ENCODE measurements at places on chromosomes 1 and 21.

- DNase-seq: no peak
These were observed 8.6 kb upstream of the LHX4 start for GRCh38 chr1:180221462-180221861.

DNA sequence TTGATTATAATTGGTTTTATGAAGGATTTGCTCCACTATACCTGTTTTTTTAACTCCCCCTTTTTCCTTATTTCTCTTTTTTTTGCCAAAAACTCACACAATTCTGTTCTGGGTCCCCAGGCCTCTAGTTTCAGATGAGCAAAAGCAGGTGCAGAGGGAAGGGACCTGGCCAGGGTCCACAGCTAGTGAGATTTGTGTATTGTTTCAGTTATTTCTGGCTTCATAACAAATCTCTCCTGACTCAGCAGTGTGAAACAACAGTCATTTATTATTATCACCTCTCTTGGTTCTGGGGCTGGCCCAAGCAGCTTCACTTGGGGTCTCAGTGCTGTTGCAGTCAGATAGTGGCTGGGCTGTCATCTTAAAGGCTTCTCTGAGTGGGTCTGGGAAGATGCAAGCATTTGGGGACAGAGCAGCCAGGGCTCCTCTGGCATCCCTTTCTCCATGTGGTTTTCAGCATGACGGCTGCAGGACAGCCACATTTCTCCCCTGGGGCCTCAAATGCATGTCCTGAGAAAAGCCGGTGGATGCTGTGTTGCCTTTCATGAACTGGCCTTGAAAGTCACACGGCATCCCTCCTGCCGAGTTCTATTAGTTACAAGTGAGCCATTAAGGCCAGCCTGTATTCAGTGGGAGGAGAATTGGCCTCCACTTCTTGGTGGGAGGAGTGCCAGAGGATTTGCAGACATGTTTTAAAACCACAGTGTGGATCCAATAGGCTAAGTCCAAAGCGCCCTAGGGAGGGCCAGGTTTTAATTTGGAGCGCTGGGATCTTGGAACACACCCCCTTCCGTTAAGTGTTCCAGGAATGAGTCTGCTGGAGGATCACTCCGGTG, 137.1 kb downstream of the CAMTA1 start:
- no peak for DNase-seq

GRCh38 chr1:203492082-203492747, 1.7 kb upstream of the OPTC start:
- DNase-seq: no peak

- DNase-seq: no peak
These were observed 246.7 kb downstream of the MRPL39 start for GRCh38 chr21:25360593-25360992.

- DNase-seq: peak; percentile 77
These were observed 3.0 kb downstream of the AURKAIP1 start for GRCh38 chr1:1371746-1372711.

GRCh38 chr1:228334226-228334935, 72.3 kb downstream of the TRIM11 start:
- DNase-seq: no peak

DNA sequence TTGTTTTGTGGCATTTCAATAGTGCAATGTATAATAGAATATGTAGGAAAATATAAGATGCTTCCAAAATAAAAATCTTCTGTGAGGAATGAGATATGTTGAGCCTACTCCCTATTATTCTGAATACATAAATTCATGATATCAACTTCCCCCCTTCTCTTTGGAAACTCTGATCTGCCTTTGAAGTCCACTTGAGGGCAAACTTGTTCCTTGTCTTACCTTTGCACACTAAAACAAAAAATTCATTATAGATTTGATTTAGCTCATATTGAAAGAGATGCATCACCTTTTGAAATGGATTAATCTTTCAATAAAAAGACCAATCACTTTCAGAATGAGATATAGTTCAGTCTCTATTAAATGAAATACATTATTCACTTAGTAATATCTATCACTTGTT, 580.7 kb upstream of the ADGRL4 start:
- no peak for DNase-seq

DNA sequence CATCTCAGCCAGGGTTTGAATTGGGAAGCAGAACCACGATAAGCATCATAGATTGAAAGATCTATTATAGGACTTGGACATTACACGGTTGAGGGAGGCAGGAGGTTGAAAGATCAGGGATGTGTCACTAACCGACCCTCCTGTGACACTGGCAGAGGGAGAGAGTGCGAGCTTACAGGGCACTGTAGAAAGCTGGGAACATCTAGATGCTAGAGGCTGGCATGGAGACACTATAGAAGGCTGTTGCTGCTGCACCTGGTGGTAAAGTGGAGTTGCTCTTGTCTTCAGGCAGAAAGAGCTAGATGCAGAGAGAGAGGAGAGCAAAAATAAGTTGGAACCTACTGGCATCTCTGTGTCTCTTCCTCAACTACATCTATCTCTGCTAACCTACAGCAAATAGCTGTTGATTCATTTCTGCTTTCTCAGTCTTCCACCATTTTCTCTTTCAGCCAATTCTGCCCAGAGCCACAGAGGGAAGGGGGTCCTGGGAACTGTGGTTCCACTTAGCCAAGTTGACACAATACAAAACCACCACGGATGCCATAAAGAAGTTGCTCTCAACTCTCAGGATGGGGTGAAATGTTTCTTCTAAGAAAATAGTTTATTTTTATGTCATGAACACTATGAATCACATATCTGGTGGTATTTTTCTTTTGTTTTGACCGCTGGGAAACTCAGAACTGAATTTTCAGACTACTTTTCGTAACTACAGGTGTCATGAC, 155.9 kb downstream of the ZNF281 start:
- DNase-seq: no peak

DNA sequence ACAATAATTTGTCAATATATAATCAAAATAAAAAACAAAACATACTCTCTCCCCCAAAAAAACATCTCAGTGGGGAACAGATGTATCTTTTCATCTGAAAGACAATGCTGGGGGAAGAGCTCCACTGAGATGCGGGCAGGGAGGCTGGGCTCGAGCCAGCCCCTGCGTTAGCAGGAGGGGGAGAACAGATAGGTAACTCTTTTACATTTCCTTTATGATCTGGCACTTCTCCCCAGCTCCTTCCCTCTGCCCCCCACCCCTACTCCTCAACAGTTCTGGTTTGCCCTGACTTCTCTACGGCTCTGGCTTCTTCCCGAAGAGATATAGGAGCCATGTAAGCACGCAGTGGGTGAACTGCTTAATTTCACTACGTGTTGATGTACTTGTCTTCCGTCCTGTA, 12.4 kb downstream of the LEPR start:
- DNase-seq: no peak

- DNase-seq: no peak
These were observed 24.7 kb downstream of the RNF2 start for GRCh38 chr1:185070051-185070450.

GRCh38 chr1:11229203-11229602, 33.1 kb downstream of the MTOR start:
- DNase-seq: no peak

DNA sequence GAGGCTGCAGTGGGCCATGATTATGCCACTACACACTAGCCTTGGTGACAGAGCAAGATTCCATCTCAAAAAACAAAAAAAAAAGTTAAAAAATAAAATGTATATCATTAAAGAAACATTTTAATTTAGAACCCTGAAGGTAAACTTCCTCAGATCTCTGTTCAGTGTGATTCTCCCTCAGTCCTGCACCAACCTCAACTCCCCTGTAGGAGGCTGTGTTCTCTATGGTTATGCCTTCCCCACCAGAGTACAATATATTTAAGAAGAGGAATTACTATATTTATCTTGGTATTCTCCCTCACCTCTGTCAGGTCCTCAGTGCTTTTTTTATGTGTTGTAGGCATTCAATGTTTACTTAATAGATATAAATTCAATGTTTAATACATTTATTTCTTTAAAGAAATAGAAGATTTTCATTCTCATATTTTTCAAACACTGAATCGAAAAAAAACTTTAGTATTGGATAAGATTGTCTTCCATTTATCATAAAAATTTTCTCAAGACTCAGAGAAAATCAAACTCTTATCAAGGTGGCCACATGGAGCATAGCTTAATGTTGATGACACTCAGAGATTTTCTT, 4.8 kb upstream of the LRRC8B start:
- peak; percentile 9 for DNase-seq

GRCh38 chr1:231694075-231694431, 67.5 kb downstream of the DISC1 start:
- DNase-seq: no peak

DNA sequence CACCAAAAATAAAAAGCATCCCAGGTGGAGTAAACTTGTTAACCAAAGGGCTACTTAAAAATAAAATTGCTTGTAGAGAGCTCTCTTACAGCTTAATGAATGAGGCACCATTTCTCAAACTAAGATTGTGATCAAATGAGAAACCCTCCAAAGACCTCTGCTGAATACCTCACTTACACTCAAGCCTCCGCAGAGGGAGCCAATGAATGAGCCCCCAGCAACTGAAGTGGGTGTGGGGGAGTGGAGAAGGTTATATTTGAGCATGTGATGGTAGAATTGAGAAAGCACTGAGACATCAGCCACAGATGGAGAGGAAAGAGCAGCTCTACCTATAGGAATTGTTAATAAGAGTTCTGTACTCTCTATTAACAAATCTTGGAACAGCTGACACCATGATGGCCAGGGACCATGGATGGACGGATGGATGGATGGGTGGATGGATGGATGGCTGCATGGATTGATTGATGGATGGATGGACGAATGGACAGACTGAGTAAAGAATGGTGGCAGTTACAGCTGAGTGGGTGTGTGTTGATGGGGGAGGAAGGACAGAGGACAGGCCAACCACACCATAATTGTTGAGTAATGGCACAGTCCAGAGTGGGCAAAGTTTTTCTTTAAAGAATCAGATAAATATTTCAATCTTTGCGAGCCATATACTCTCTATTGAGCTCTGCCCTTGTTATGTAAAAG, 20.3 kb upstream of the TIAM1 start:
- DNase-seq: no peak

- DNase-seq: no peak
These were observed 82.4 kb downstream of the ABCA4 start for GRCh38 chr1:94038511-94038910.

DNA sequence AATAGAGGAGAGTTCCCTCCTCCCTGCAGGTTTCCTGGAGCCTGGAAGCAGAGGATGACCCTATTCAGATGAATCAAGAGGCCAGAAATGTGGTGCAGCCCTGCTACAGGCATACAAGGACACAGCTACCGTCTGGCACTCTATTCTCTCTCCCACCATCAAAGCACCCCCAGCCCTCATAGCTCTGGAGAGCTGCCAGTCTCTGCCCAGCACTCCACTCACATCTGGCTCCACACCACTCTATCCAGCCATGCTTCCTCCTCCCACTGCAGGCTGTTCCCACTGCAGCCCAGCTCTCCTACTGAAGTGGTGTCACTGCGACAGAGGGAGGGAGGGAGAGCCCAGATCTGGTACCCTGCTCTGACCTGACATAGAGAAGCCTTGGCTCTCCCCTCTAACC, 18.4 kb downstream of the SYT2 start:
- no peak for DNase-seq

- DNase-seq: no peak
These were observed 2.2 kb upstream of the FYB2 start for GRCh38 chr1:56821462-56821797.

GRCh38 chr1:243964915-243965314, 86.2 kb upstream of the ZBTB18 start:
- DNase-seq: no peak

- DNase-seq: no peak
These were observed 44.8 kb upstream of the SGIP1 start for GRCh38 chr1:66489151-66489550.

DNA sequence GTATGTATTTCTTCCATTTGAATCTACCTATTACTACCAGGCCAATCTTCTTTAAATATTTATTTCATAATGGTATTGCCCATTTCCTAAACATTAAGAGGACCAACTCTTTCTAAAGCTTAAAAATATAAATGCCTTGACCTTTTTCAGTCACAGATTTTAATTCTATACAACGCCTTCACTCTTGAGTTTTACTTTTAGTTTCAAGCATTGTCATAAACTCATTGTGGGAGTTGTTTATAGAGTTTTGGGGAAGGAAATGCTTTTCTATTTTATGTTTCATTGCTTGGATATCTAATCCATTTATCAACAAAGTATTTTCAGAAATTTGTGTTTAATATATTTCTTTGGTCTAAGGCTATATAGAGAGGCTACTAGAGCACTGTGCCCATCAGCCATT, 155.8 kb downstream of the DPYD start:
- DNase-seq: no peak

DNA sequence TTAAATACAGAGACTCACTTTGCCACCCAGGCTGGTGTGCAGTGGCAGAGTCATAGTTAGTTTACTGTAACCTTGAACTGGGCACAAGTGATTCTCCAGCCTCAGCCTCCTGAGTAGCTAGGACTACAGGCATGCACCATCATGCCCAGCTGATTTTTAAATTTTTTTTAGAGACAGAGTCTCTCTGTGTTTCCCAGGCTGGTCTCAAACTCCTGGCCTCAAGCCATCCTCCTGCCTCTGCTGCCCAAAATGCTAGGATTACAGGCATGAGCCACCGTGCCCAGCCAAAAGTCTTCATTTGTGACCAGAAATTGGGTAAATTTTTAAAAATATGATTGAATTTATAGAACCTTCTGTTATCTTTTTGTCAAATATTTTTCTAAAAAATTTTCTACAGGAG, 17.9 kb upstream of the TARS2 start:
- DNase-seq: no peak

DNA sequence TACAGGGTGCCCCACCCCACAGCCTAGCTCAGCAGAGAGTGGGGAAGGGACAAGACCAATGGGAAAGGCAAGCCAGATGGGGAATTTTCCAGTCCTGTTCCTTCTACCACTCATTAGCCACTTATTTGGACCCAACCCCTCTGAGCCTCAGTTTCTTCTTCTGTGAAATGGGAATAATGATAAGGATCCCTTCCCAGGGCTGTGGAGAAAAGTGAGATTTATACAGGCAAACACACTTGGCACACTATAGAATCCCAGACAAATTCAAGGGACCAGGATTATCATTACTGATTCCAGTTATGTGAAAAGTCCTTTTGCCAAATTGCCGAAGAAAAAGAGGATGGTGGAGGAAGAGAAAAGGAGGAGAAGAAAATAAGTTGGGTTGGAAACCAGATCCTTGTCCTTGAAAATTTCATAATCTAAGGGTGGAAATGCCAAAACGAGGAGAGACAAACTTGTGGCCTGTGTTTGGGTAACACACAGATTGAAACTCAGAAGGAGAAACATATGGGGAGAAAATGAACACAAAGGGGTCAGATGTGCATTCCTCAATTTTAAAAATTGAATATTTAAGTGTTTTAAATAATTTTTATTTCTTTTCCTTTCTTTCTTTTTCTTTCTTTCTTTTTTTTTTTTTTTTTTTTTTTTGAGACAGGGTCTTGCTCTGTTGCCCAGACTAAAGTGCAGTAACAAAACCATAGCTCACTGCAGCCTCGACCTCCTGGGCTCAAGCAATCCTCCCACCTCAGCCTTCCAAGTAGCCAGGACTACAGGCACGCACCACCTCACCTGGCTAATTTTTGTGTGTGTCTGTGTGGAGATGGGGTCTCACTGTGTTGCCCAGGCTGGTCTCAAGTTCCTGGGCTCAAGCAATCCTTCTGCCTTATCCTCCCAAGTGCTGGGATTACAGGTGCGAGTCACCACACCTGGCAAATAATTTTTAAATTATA, 9.6 kb downstream of the CAPN2 start:
- DNase-seq: no peak
